Metanephros (tissue), 2 donors: ENCODE measurements at places on chromosomes 3 and 15. TPM values are rescaled to one million over a fixed set of nuclear protein-coding genes. Genes with fewer than 3 reads are reported as not detected.

C15orf39 gene
- 15.1 TPM for total RNA-seq

SNTN gene
- total RNA-seq: 0.12 TPM

FBXL22 gene
- 9.2 TPM for total RNA-seq

MITF gene
- 39.5 TPM for total RNA-seq

CGGBP1 gene
- 83.8 TPM for total RNA-seq

GOLGA6L7 gene
- not detected for total RNA-seq

SNRPN gene
- total RNA-seq: 188 TPM

CYFIP1 gene
- total RNA-seq: 110 TPM

GRAMD1C gene
- 29.0 TPM for total RNA-seq

SH3GL3 gene
- 4.3 TPM for total RNA-seq

GHRL gene
- 3.6 TPM for total RNA-seq

LRRC31 gene
- not detected for total RNA-seq

CFAP44 gene
- total RNA-seq: 9.3 TPM

HGD gene
- 38.9 TPM for total RNA-seq

ITGA11 gene
- 12.9 TPM for total RNA-seq

TMC3 gene
- not detected for total RNA-seq

CLDN11 gene
- 267 TPM for total RNA-seq

RYK gene
- total RNA-seq: 95.3 TPM

ZNF80 gene
- total RNA-seq: 0.06 TPM

GP5 gene
- total RNA-seq: 1.6 TPM

GATA2 gene
- 45.6 TPM for total RNA-seq
